ENCODE measurements at places on chromosomes 16 and 17.

GRCh38 chr17:83067071-83067717 lies 12.2 kb upstream of the METRNL start:
- no peak for DNase-seq

- no peak for DNase-seq
These were observed 14.5 kb upstream of the SLC47A2 start for GRCh38 chr17:19730843-19731242.

DNA sequence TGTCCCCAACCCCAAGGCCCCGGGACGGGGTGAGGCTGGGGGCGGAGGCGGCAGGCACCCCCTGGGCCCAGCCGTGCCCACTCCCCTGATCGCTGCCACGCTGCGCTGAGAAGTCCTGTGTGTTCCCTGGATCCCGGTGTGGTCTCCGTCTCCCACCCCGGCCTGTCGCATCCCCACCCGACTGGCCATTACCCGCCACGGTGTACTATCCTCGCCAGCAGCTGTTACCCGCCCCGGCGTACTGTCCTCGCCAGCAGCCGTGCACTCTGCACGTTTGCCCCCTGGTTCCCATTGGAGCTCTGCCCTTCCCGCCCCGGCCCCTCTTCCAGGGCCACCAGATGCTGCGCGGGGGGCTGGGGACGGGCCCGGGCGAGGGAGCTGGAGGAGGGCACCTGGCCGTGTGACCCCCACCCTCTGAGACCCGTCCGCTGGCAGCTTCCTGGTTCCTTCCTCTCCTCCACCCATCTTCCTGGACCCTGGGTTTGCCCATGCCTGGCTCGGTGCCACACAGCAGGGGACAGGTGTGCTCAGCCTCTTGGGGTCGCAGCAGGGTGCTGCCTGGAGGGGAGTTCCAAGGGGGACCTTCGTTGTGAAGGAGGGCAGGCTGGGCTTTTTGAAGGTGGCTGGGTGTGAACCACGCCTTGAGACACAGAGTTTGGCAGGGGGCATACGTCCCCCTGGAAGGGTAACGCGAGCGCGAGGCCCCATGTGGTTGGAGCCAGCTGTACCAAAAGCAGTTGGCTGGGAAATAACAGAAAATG lies 19.7 kb downstream of the BAHCC1 start:
- DNase-seq, result no peak

DNA sequence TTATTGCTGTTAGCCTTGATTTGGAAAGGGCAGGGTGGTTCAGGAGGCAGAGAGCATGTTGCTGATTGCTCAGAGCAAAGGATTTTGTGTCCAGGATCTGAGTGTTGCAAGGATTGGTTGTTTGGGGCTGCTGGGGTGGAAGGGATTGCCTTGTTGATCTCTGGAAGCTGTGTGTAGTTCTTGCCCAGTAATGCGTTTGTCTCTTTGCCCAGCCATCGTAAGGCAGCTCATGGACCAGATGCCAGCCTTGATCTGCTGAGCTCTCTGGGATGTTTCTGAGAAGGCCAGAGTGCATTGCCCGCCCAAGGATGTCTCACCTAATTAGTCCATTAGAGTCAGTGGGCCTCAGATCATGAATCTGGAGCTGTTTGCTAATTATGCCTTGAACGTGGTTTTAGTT lies 33.6 kb downstream of the NKD1 start:
- no peak for DNase-seq

DNA sequence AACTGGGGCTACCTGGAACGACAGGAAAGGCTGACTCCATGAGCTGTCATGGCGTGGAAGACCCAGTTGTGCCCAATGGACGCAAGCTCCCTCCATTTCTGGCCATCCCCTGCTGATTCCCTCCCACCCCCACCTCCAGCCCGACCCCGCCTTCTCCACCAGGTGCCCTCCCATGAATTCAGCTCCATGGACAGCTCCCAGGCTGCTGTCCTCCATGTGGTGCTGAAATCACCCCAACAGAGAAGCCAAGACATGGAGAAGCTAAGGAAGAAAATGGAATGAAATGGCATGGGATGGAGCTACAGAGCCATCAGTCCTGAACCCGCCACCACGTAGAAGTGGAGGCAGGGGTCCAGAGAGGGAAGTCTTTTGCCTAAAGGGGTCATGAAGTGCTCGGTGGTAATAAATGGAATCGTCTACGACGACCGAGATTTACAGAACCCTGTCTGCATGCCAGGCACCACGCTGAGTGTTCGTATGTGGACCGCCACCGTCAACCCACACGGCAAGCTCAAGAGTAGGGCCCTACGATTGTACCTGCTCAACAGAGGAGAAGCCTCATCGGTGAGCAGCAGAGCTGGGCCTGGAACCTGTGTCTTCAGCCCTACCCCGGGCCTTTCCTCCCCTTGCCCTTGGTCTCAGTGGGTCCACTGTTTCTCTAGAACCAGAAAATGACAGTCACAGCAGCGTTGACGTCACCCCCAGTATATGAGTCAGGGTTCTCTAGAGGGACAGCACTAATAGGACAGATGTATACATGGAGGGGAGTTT lies 9.3 kb upstream of the ZC3H18 start:
- no peak for DNase-seq

DNA sequence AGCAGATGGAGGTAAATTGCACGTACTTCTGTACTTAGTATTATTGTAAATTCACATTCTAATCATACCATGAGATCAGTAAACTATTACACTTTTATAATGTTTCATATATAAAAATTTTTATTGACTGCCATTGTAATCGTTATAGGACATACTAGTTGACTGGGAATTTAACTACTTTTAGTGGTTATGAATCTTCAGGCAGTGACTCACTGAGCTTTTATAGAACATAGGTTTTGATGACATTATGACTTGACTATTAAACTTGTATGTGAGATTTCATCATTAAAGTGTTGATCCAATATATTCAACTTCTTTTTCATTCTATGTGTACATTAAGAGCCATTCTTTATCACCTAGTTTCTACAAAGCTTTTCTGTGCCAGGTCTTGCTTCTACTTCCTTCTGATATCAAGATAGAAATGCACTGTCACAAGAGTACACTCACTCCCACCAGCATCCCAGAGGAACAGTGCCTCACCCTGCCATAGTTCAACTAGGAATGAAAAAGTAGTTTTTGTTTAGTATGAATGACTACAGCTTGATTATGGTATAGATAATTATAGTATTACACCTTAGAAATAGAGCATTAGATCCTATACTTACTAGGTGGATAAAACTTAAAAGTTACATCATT lies 142.4 kb upstream of the RBL2 start:
- no peak for DNase-seq

DNA sequence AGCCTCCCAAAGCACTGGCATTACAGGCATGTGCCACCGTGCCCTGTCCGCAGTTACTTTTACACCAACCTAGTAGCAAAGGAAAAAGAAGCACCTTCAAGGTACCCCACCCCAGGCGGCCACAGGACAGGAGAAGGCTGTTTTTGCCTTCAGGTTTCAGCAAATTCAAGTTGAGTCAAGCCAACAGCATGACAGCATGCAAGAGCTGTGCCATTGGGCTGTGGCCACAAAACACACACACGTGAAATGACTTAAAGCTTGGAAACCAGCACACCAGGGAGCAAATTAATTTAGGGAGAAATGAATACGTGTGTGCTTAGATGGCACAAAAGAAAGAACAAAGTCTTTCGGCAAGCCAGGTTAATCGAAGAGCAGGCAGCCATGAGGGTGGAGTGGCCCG lies 39.7 kb downstream of the ERCC4 start:
- no peak for DNase-seq

All from stimulated activated CD8-positive, alpha-beta memory T cell treated with anti-CD3 and anti-CD28 coated beads, Interleukin-12 subunit alpha, Interleukin-12 subunit beta, amount 100 ng/mL, for 1 hour (primary cell).